ENCODE measurements at places on chromosomes 2 and 18.
A peak's percentile ranks its signal among the peaks of the same experiment; 100 is the strongest.

- no peak for DNase-seq
These were observed 220.2 kb upstream of the CCDC68 start for GRCh38 chr18:55179425-55179824.

- DNase-seq, result no peak
These were observed 365.0 kb upstream of the VRK2 start for GRCh38 chr2:57681650-57682049.

DNA sequence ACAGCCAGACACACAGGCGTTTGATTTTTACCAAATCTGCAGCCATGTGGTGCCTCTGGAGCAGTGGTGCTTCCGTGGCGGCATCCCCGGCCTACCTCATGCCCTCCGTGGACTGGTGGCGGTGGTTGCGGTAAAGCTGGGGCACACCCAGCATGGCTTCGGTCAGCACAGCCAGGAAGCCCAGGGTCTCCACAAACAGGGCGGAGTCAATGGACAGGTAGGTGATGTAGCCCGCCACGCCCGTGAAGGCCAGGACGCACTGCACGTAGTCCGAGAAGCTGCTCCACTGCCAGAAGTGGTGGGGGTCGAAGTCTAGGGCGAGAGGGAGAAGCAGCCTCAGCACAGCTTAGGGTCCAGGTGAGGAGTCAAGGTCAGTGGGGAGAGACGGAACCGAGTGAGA, 32.4 kb downstream of the SLC66A2 start:
- no peak for DNase-seq

GRCh38 chr2:101794141-101794540, 96.6 kb downstream of the MAP4K4 start:
- no peak for DNase-seq

GRCh38 chr2:229226382-229226781, 44.7 kb downstream of the PID1 start:
- DNase-seq, result no peak

DNA sequence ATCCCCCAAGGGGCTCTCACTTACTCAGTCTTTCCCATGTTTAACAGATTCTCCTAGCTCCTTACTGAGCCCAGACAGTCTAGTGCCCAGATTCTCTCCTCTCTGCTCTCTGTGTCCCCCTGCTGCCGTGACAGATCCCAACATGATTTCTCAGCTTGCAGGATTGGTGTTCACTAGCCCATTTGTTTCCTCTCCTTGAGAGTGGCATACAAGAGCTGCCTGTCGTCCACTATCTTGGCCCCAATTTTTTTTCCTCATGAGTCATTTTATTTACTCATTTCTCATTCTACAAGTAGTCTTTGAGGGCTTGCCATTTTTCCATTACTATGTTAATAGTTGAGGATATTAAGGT, 199.9 kb upstream of the FN1 start:
- DNase-seq, result peak; percentile 51

GRCh38 chr2:60849187-60849586, 32.2 kb upstream of the REL start:
- peak; percentile 20 for DNase-seq

DNA sequence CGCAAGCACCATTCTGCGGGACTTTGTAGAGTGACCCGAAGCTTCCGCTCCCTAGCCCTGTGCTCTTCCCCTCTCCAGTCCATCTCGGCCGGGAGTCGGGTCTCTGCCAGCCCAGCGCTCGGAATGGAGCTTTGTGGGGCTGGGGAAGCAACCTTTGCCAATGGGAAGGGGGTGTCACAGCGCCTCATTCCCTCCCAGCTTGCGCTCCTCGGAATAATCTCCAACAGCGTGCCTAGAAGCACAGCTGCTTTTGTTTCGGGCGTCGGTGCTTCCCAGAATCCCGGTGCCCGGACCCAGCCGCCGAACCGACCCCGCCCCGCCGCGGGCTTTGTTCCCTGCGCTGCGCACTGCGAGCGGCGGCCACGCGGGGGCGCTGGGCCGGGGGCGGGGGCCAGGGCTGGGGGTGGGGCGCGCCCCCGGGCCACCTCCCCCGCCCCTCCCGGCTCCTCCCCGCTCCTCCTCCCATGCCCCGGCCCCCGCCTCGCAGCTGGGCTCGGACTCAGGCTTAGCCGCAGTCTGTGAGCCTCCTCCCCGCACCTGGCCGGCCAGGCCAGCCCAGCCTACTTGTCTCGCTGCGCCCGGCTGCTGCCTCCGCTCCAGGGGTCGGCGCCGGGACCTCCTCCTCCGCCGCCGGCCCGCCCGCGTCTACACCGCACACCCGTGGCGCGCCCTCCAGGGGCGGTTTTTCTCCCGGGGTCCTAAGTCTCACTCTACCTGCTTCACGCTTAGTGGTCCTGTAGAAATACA, 77.7 kb upstream of the SMAD2 start:
- DNase-seq, result peak; percentile 62

DNA sequence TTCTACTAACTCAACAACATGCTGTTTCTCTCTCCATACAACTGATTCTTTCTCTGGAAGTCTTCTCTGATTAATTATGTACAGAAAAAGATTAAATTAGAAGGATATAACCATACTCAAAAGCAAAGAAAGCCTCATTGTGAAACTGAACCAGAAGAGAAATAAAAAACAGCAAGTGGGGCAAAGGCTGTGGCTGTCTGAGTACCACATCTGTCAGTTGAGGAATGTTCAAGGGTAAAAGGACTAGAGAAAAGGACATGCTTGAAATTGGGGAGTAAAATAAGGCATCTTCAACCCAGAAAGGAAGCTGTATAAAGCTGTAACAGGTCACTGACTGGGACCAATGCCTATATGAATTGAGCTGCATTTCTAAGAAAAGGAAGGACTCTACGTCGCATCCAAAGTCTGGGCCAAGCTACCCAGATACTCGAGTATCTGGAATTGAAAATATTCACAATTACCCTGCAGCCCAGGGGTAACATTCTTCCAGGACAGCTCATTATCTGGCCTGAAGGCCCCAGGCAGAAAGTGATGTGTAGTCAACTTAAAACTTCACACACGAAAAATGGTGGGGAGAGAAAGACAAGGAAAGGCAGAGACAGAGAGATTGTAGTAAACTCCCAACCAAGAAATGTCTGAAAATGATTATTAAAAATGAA, 356.0 kb upstream of the GALNT5 start:
- DNase-seq, result peak; percentile 89

DNA sequence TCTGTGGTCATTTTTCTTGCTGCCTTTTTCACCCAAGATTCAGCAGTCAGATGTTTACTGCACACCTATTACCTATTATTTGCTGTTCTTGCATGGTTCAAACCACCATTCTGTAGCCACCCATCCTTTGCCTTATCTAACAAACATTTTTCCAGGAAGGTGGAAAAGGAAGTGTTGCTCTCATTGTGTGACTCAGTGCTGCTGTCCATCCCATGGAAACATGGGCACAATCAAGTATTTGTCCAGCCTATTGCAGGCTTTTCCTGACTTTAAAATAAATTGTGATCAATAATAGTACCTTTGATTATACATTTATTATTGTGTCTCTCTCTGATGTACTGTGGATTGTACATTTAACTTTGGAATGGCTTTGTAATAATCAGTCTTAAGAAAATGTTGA, 53.2 kb downstream of the USP14 start:
- no peak for DNase-seq

DNA sequence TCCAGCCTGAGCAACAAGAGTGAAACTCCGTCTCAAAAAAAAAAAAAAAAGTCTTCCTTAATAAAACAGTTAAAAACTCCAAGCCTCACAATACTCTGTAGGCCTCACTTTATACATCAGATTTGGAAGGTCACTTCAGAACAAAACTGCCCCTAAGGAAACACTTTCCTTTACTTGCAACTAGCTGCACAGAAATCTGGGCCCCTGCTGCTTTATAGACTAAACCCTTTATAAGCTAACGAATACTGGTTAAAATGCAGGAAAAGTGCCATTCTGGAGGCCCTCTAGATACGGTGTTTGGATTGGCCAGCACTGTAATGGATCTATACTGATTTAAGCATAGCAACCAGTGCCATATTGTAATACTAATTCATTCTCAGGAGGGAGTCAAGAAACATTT, 1.5 kb downstream of the ABHD1 start:
- no peak for DNase-seq

DNA sequence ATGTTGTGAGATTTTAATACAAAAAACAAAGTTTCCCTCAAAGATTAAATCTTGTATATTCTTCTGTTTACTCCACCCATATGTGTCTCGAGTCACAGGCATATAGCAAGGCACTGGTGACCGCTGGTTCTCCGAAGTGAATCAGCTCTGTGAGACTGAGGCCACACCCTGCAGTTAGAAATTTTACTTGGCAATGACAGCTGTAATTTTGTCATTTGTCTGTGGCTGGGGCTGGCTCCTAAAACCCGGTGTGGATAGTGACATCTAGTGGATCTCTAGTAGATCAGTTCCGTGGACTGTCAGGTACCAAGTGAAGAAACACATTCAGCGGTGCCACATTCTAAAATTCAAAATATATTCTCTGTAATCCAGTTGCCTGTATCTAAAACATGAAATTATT, 278.0 kb downstream of the NEDD4L start:
- DNase-seq, result peak; percentile 82

GRCh38 chr18:5197032-5197434, at the start of gene AKAIN1:
Gene AKAIN1 (minus strand): TSS chr18:5197257. CDS start chr18:5197053, 204 bp downstream.
- no peak for DNase-seq

GRCh38 chr2:212730994-212731393, 192.4 kb upstream of the ERBB4 start:
- no peak for DNase-seq

GRCh38 chr2:85770369-85770768, 16.6 kb downstream of the ATOH8 start:
- DNase-seq, result peak; percentile 45

- no peak for DNase-seq
These were observed 35.7 kb upstream of the MAT2A start for GRCh38 chr2:85503168-85503850.

- no peak for DNase-seq
These were observed 77.8 kb downstream of the NCAPH start for GRCh38 chr2:96413323-96413722.

DNA sequence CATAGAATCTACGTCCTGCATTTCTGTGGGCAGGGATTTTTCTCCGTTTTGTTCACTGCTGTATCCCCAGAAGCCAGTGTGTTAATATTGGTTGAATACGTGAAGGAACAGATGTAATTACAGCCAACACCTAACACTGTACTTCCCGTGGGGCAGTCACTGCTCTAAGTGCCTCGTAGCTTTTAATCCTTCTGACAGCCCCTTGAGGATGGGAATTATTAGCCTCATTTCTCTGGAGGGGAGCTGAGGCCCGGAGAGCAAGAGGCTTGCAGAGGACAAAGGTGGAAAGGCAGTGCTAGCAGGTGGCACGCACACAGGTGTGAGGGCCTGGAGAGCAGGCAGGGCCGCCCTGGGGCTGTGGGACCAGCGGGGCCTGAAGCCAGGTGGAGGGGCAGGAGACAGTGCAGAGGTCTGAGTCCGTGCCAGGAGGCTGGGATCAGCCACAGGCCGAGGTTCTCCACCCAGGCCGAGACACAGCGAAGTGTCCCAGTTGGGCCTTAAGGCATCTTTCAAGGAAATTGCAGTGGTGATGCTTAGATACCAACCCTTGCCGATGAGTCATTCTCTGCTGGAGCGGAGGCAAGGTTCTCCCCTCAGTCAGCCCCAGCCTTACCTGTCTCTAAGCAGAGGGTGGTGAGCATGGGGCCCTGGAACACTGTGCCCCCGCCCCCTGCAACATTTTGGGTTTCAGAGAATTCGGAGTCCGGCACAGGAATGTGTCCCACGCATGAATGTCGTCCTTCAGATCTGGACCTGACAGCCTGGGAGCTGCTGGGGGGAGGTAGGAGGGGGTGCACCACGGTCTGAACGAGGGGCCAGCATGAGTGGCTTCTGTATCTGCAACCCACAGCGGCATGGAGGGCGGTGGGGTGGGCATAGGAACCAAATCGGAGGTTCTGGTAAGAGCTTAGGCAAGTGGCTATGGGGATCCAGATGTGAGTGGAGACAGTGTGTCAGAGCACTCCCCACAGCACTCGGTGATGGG, 122.6 kb downstream of the GBX2 start:
- DNase-seq, result peak; percentile 2

- peak; percentile 26 for DNase-seq
These were observed 20.5 kb upstream of the SLC40A1 start for GRCh38 chr2:189601043-189601442.

GRCh38 chr2:109080757-109081156, 48.2 kb upstream of the SH3RF3 start:
- DNase-seq, result no peak

GRCh38 chr2:14975381-14975780, 342.9 kb downstream of the LRATD1 start:
- peak; percentile 2 for DNase-seq

- no peak for DNase-seq
These were observed 295.5 kb downstream of the ZNF521 start for GRCh38 chr18:25056429-25056828.

DNA sequence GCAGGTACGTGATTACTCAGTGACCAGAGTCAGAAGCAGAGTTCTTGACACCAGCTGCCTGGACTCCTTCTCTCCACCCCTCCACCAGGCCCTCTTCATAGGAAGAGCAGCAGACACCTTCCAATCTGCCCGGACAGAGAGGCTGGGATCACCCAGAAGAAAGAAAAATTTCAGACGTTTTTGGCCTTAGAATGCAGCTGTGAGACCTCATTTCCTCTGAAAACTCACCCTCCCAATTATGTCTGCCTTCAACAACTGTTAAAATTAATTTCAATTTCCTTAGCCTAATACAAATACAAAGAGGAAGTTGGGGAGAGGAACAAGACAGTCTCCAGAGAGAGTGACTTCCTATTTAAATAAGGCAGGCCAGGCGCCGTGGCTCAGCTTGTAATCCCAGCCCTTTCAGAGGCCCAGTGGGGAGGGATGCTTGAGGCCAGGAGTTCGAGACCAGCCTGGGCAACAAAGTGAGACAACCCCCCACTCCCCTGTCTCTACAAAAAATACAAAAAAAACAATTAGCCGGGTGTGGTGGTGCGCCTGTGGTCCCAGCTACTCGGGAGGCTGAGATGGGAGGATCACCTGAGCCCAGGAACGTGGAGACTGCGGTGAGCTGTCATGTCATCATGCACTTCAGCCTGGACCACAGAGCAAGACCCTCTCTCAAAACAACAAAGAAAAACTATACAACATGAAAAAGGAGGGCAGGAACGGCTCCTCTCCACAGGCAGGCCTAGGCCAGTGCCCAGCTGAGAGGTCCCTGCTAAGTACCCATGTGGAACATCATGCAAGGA, 1.6 kb downstream of the SLC66A2 start:
- no peak for DNase-seq

- no peak for DNase-seq
These were observed at the start of gene CNTNAP5 for GRCh38 chr2:124025171-124025580. Gene CNTNAP5 (plus strand): TSS chr2:124025287. CDS start chr2:124025651, 364 bp downstream.

- no peak for DNase-seq
These were observed 574.6 kb downstream of the ERBB4 start for GRCh38 chr2:211963969-211964368.

DNA sequence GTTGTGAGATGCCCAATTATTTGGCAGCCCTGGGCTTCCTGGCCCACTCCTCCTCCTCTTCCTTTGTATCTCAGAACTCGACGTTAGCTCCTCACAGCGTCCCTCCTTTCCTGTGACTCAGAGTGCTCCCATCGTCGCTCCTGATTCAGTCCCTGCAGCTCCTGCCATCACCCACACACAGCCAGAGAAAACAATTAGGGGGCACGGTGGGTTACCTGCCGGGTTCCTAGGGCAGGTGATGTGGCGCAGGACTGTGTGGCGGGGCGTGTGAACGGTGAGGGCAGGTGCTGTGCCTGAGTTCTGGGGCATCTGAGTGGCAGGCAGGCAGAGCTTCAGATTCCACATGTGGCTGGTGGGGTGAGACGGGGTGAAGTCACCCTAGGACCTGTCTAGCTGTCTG, 42.6 kb downstream of the GLI2 start:
- peak; percentile 57 for DNase-seq

- no peak for DNase-seq
These were observed 133.8 kb upstream of the PKDCC start for GRCh38 chr2:41913921-41914609.
